Neural crest cell (in vitro differentiated cells): ENCODE measurements at places on chromosomes 7 and 10. TPM values are rescaled to one million over a fixed set of nuclear protein-coding genes. Genes with fewer than 3 reads are reported as not detected.

The MMP21 gene
- total RNA-seq: not detected in 2 replicates

The SLC18A2 gene
- 0.05 and 0.07 TPM in 2 replicates for total RNA-seq

The NPY gene
- not detected in 2 replicates for total RNA-seq

The DOCK4 gene
- total RNA-seq: 14.1 and 15.3 TPM in 2 replicates

DNA sequence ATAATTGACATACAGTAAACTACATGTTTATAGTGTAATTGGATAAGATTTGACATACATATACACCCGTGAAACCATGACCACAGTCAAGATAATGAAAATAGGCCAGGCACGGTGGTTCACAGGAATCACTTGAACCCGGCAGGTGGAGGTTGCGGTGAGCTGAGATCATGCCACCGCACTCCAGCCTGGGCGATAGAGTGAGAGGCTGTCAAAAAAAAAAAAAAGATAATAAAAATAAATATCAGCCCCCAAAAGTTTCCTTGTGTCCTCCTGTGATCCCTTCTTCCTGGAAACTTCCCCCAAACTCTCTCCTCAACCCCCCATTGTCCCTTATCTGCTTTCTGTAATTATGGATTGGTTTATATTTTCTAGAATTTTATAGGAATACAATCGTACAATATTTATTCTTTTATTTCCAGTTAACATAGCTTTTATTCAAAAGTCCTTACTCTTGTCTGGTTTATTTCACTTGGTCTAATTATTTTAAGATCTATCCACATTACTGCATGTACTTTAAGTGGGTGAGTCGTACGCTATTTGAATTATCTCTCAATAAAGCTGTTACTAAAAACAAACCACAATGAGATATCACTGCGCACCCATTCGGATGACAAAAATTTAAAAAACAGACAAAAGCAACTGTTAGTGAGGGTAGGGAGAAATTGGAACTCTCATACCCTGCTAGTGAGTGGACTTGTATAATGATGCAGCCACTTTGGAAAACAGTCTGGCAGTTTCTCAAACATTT, 30.1 kb upstream of the TNPO3 start:
- DNase-seq: no peak

GRCh38 chr7:112238852-112239610, 32.5 kb downstream of the ZNF277 start:
- DNase-seq: no peak

- DNase-seq: no peak
Measured at GRCh38 chr7:133339772-133340171, 86.9 kb downstream of the EXOC4 start.
